ENCODE measurements at places on chromosomes 6 and 20.

- no peak for DNase-seq
These were observed 218.9 kb downstream of the EYA4 start for GRCh38 chr6:133460101-133460500.

DNA sequence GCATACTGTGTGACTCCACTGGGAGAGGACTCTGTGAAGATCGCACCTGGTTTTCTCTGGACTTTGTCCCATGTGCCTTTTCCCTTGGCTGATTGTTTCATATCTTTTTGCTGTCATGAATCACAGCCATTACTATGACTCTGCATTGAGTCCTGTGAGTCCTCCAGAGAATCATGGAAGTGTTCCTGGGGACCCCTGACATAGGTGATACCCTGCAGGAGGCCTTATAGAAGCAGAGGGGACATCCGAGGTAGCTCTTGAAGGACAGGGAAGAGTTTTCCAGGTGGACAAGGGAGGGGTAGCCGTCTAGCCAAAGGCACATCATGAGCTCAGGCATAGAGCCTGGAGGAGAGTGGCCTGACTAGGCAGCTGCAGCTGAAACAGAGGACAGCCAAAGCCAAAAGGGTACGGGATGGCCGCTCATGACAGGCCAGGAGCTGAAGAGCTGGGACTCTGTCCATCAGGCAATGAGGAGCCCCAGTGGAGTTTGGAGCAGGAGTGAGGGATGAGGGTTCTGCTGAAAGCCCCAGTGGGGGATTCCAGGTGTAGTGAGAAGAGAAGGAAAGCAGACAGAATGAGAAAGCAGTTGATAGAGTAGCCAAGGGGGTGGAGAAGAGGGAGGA lies 86.6 kb upstream of the TOX2 start:
- DNase-seq = no peak

DNA sequence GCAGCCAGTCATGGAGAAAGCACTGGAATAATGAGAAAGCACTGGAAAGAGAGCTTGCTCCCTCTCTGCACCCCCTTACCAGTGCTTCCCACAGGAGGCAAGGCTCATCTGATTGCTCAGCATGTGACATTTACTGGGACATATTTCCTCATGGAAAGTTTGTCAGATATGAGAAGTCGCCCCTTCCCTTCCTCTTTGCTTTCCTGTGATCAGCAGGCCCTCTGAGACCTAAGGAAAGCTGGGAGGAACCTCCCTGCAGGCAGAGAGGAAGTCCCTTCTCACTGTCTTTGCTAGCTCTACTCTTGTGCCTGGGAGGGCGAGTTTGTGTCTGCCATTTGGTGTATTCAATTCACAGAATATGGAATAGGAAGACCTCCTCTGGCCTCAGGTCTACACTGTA lies 283.8 kb downstream of the ALDH8A1 start:
- DNase-seq = no peak

- DNase-seq = no peak
These were observed 28.2 kb upstream of the TAB2 start for GRCh38 chr6:149289192-149289781.

DNA sequence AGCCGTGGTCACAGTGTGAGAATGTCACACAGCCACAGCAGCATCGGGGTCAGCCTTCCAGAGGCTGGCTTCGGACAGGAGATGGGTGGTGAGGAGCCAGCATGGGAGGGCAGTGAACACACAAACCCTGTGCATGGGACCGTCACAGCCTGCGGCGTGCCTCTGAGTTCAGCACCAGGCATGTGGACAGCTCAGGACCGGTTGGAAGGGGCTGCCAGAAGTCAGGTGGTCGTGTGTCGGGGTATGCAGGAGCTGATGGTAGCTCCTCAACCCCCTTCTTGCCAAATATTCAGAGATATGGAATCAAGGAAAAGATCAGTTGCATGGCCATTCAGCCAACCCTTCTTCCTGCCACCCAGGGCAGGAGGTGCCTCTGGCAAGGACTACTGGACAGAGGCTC lies 28.2 kb downstream of the MYT1 start:
- no peak for DNase-seq

DNA sequence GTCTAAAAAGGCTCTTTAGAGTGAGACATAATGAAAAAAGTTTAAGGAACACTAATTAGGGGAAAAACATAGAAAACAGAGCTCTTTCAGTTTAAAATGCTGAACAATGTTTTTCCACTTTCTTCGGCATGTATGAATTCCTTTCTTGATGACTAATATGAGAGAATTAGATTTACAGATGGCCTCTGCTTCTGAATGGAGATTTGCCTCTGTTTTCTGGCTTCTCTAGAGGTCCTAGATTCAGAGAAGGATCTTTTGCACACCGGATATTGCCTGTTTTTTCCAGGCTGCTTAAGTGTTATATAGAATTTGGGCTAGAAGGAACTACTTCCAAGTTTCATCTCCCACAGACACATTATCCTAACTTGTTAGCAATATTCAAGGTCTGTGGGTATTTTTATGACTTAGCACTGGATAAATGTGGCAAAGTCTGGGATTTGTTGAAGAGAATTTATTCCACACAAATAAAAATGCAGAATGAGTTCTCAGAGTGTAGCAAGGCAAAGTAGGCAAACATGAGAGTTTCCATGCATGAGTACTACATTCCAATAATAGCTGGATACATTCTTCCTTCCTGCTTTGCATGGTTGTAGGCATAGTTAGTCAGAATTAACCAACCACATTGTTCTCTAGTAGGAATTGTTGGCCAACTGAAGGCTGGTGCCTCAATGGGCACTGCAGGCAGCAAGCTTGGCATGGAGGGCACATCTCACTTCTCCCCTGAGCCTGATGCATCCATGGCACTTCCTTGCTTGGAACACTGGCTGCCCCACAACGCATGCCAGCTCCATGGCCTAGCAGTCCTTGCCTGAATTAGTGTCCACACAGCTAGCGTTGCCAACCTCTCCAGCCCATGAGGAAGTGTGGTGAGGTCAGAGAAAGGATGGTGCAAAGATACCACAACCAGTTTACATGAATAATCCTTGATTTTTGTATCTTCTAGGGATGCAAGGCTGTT lies 224.2 kb downstream of the CLIC5 start:
- no peak for DNase-seq

- DNase-seq = no peak
These were observed 145.8 kb downstream of the SAMD5 start for GRCh38 chr6:147654103-147654845.

DNA sequence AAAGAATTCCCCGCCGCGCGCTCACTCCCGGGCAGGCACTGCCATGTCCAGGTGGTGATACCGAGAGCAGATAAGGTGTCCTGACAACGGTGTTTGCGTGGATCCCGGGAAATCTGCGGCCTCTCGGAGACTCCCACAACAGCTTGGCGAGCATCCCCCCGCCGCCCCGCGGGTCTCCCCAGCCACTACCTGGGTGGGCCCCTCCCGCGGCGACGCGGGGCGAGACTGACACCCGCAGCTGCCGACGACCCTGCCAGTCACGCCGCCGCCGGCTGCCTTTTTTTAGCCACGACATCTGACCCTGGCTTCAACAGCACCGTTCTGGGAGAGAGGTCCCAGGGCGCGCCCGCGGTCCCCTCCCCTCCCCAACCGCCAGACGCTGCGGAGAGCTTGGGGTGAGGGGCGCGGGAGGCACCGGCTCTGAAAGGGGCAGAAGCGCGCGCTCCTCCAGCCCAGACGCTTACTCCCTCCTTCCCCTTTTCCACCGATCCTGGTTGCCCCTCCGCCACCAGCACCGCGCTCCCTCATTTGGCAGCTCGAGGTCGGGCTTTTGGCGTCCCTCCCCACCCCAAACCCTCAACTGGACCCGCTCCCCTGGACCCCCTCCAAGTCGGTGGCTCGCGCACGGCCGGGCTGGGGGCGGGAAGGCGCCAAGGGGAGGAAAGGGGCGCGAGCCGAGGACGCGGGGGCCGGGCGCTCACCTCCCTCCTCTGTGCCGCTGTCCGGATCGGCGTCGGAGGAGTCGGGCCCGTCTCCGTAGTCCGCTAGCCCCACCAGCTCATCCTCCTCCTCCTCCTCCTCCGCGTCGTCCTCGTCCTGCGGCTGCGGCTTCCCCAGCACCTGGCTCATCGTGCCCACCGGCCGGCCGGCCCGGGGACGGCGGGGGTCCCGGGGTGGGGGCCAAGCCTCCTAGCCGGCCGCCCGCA lies 665 bp downstream of the RRAGD start:
- no peak for DNase-seq

- no peak for DNase-seq
These were observed 249.2 kb upstream of the QKI start for GRCh38 chr6:163165155-163165910.

DNA sequence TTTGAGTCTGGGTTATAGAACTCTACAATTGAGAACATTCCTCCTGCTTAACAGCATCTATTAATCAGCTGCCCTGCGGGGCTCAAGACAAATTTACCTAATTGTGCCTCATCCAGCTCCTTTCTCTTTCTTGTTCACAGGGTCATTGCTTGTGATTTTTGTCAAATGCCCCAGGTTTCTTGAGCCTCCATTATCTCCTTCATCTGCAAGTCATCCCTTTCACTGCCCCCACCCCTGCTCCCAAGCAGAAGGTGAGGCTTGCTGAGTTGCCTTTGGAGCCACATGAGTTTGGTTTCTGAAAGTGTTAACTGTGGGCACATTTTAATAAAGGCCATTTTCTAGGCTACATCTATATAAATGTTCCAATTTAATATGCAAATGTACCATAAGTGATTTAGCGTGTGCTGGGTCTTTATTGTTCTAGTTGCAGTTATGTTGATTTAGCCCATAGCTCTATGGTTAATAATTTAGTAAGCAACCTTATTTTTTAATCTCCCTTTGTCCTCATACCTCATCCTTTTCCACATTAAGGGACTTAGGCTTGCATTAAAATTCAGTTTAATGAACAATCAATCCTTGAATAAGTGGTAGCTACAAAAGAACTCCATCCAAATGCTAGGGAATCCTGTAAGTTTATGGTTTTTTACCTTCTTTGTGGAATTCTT lies 56.1 kb downstream of the VSTM2L start:
- DNase-seq = no peak

DNA sequence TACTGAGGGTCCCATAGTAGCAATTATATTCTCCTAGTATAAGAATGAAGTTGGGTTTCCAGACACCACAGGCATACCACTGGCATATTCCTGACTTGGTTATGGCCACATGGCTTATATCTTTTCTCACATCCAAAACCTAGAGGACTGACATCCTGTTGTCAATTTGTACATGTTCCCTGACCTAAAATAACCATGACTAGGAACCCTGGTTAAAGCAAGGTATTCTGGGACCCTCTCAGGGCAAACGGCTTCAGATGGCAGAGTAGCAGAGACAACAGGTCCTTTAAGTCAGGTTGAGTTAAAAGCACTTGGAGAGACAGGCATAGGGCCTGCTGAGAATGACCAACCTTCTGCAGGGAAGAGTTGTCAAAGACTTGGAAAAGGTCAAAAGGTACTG lies 12.6 kb downstream of the MAP3K5 start:
- no peak for DNase-seq

DNA sequence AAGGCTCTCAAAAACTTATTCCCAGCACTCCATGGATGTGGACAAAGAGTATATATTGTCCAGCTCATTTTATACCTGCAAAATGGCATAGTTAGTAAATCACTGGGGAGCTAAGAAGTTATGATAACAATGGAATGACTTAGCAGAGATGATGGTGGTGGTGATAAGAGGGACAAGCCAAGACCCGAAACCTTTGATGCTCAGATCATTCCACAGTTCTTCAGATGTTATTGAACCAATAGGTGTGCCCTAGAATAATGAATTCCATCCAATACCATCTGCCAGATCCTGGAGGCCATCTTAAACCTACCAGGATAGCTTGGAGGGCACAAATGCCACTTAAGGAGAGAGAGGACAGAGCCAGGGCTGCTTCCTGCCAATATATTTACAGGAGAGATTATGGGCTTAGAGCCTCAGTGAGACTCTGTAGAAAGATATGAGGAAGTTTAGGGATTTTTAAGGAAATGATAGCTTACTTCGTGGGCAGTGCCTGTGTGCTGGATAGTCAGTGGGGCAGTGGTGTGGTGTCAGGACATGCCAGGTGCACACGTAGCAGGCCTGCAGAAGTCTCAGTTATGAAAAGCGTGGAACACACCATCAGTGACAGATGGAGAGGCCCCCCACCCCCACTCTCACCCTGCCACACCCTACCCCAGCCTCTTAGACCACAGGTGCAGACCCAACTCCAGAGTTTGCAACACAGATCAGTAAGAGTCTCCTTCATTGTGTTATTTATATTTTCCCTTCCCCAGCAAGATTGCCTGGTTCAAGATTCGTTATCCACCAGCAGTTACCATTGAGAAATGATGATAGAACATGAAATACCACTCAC lies 209.7 kb upstream of the SUPT3H start:
- DNase-seq = no peak

GRCh38 chr6:82268301-82268846 lies 20.8 kb upstream of the IBTK start:
- DNase-seq = no peak

- no peak for DNase-seq
These were observed 225.1 kb upstream of the MANEA start for GRCh38 chr6:95352064-95352795.

DNA sequence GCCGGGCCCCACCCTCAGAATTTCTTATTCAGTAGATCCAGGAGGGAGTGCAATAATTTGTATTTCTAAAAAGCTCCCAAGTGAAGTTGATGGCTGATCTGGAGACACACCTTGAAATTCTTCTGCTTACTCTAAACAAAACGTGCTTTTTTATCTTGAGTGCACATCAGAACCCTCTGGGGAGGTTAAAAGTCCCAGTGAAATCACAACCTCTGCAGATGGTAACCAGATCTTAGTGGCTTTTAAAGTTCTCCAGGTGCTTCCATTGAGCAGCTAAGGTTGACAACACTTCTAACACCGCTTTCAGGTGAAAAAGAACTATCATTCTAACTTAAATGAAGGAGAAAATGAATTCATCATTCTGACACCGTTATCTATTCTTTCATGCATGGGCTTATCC lies 45.6 kb upstream of the ESR1 start:
- no peak for DNase-seq

DNA sequence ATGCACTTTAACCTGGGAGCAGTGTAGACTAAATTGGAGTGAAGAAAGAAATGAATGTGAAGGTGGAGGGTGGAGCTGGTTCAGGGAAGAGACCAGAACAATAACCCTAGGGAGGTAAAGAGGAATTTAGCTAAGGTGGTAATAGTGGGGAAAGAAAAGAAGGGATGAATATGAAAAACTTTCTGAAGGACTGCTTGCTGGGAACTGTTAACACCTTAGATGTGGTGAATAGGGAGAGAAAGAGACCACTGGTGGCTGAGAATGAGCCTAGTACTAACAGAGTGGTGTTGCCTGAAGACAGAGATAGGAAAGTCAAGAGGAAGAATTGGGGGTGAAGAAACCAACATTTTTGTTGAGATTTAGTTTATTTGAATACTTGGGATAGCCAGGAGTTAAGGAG lies 78.4 kb upstream of the HS3ST5 start:
- no peak for DNase-seq

Measured in stimulated activated CD8-positive, alpha-beta memory T cell treated with anti-CD3 and anti-CD28 coated beads, Interleukin-7, amount 100 ng/mL, for 24 hours (primary cell).